ENCODE measurements at places on chromosomes 13 and 19. TPM values are rescaled to one million over a fixed set of nuclear protein-coding genes. Genes with fewer than 3 reads are reported as not detected.

Gene TEX101
- total RNA-seq, result not detected

Gene CACNA1A
- not detected for total RNA-seq

Gene NXNL1
- total RNA-seq, result not detected

Gene ATP8A2
- total RNA-seq, result 0.09 TPM

Gene GRWD1
- total RNA-seq, result 77.3 TPM

Gene CPAMD8
- 1.3 TPM for total RNA-seq

GRCh38 chr19:44603201-44603945 lies 10.0 kb upstream of the IGSF23 start:
- peaks cover 28% of the 10 kb centered on the region for H3K4me1 ChIP-seq
- no peak for DNase-seq
- peak overlapping the region; percentile 34 for H3K27ac ChIP-seq
- no peak overlapping the region for H3K4me3 ChIP-seq

DNA sequence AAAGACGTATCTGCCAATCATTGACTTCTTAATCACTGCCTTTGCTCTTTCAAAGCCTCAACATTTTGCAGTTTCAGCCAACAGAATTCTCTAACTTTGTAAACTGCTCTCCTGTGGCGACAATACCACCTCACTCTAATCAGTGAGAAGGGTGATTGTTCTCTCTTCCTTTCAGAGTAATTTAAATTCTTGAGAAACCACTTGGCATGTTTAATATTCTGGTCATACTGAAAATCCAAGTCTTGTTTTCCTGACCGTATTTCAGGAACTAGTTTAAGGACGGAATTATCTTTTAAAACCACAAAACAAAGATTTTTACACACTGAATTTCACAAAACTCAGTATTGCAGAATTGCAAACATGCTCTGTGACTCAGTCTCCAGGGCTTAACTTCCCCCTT lies 5.2 kb upstream of the CDC16 start:
- H3K36me3 ChIP-seq, result no peaks in the 10 kb centered on the region
- no peaks in the 10 kb centered on the region for H3K4me1 ChIP-seq
- no peaks in the 10 kb centered on the region for H3K27me3 ChIP-seq
- peak overlapping the region; percentile 54 for H3K27ac ChIP-seq

DNA sequence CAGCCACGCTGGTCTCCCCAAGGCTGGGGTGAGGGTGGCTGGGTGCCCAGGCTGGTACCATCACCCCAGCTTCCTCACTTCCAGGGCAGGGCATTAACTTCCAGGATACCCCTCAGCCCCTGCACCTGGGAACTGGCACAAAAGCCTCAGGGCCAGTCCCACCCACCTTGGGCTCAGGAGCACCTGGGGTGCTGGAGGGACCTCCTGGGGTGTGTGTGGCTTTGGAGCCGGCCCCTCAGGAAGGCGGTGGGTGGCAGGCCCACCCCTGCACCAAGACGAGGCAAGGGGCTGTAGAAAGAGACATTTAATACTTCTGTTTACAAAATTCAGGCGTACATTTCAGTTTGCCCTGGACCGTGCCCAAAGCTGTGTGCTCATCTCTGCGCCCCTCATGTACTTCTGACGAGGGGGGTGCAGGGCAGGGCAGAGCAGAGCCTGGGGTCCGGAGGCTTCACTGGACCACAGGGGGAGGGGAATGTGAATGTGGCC lies 16.8 kb downstream of the MPND start:
- 0 out of 2 replicates have a peak, but pooled peaks cover 4% of the 10 kb centered on the region for H3K4me1 ChIP-seq
- H3K36me3 ChIP-seq, result peaks cover 3% of the 10 kb centered on the region
- no peak for DNase-seq
- H3K4me3 ChIP-seq, result no peak overlapping the region

GRCh38 chr19:49333811-49334288 lies 1.4 kb upstream of the CD37 start:
- no peak overlapping the region for H3K4me3 ChIP-seq
- H3K27me3 ChIP-seq, result no peaks in the 10 kb centered on the region
- peak; percentile 12 for DNase-seq
- no peaks in the 10 kb centered on the region for H3K36me3 ChIP-seq
- H3K27ac ChIP-seq, result no peak overlapping the region

- no peaks in the 10 kb centered on the region for H3K36me3 ChIP-seq
- H3K27me3 ChIP-seq, result no peaks in the 10 kb centered on the region
- no peak overlapping the region for H3K27ac ChIP-seq
- H3K4me1 ChIP-seq, result no peaks in the 10 kb centered on the region
- no peak overlapping the region for H3K4me3 ChIP-seq
Measured at GRCh38 chr13:30880856-30881155, 25.3 kb upstream of the MEDAG start.

GRCh38 chr19:57096685-57097361 lies 23.0 kb upstream of the USP29 start:
- H3K36me3 ChIP-seq, result no peaks in the 10 kb centered on the region
- no peaks in the 10 kb centered on the region for H3K4me1 ChIP-seq
- no peak overlapping the region for H3K4me3 ChIP-seq
- no peak for DNase-seq
- no peaks in the 10 kb centered on the region for H3K27me3 ChIP-seq

DNA sequence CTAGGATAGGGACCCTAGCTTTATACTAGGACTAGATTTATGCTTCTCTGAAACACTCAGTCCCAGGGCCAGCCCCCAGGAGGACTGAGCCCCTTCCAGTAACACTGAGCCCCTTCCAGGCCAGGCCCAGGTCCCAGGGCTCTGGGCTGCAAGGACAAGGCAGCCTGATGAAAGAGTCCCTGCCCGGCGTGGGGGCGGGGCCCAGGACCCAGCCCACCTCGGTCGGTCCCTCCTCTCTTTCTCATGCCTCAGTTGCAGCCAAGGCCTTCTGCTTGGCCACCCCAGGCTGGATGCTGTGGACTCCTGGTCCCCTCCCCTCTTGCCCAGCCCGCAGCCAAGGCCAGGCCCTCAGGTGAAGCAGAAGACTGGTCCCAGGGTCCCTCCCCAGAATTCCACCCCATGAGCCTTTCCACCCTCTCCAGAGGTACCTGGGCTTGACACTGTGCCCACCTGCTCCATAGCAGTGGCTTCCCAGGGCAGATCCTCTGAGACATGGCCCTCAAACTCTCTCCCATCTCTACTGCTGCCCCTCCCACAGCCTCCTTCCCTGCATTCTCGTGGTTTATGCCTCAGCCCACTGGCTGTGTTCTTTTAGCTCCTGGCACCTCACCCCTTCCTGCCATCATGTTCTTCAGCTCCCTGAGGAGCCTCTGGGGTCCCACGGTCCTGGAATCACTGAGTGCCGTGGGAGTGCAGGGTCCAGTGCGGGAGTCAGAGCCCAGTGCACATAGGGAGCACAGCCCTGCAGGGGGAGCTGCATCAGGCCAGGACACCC lies 53.6 kb upstream of the C1QTNF9B start:
- no peak overlapping the region for H3K27ac ChIP-seq
- H3K4me3 ChIP-seq, result no peak overlapping the region
- H3K4me1 ChIP-seq, result peaks cover under 1% of the 10 kb centered on the region
- no peaks in the 10 kb centered on the region for H3K36me3 ChIP-seq

- H3K4me3 ChIP-seq, result peak overlapping the region; percentile 100
- H3K27me3 ChIP-seq, result no peaks in the 10 kb centered on the region
- 0 out of 2 replicates have a peak, but pooled peaks cover 3% of the 10 kb centered on the region for H3K36me3 ChIP-seq
- peak overlapping the region; percentile 96 for H3K27ac ChIP-seq
Measured at GRCh38 chr13:50124536-50125303, 109.5 kb downstream of the KCNRG start.

DNA sequence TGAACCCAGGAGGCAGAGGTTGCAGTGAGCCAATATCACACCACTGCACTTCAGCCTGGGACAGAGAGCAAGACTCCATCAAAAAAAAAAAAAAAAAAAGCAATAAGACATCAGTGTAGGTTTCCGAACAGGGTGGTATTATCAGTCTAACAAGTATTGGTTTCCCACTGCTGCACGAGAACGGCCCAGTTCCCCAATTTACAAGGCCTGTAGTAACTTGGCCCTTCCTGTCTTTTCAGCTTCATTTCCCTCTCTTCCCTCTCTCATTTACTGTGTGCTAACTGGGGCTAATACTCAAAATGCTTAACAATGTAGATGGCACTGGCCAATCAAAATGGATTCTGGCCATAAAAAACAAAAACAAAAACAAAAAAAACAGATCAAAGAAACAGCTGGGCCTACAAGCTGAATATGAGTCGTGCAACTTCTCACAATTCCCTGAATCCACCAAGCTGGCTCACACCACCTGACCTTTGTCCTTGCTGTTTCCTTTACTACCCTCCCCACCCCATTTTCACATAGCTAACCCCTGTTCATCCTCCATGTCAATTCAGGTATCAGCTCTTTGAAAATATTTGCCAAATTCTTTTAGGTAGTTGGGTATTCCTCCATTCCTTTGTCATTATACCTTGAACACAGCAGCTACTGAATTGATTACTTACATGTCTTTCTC lies 2.4 kb downstream of the TEX101 start:
- no peaks in the 10 kb centered on the region for H3K36me3 ChIP-seq
- no peak overlapping the region for H3K4me3 ChIP-seq
- peak overlapping the region; percentile 86 for H3K27ac ChIP-seq
- DNase-seq, result peak; percentile 57

DNA sequence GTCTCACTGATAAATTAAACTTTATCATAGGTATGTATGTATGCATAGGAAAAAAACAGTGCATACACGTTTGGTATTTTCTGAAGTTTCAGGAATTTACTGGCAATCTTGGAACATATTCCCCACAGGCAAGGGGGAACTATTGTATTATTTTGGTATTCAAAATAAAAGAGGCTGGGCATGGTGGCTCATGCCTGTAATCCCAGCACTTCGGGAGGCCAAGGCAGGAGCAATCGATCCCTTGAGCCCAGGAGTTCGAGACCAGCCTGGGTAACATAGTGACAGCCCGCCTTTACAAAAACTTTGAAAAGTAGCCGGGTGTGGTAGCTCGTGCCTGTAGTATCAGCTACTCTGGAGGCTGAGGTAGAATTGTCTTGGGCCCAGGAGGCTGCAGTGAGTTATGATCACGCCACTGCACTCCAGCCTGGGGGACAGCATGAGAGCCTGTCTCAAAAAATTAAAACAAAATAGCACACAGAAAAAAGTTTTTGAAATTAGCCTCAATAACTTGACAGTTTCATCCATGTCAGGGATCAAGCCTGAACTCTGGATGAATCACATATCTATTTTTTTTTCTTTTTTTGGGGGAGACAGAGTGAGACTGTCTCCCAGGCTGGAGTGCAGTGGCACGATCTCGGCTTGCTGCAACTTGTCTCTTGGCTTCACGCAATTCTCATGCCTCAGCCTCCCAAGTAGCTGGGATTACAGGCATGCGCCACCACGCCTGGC lies 29.1 kb upstream of the HOMER3 start:
- DNase-seq, result no peak
- H3K4me1 ChIP-seq, result no peaks in the 10 kb centered on the region
- no peaks in the 10 kb centered on the region for H3K36me3 ChIP-seq
- no peaks in the 10 kb centered on the region for H3K27me3 ChIP-seq

DNA sequence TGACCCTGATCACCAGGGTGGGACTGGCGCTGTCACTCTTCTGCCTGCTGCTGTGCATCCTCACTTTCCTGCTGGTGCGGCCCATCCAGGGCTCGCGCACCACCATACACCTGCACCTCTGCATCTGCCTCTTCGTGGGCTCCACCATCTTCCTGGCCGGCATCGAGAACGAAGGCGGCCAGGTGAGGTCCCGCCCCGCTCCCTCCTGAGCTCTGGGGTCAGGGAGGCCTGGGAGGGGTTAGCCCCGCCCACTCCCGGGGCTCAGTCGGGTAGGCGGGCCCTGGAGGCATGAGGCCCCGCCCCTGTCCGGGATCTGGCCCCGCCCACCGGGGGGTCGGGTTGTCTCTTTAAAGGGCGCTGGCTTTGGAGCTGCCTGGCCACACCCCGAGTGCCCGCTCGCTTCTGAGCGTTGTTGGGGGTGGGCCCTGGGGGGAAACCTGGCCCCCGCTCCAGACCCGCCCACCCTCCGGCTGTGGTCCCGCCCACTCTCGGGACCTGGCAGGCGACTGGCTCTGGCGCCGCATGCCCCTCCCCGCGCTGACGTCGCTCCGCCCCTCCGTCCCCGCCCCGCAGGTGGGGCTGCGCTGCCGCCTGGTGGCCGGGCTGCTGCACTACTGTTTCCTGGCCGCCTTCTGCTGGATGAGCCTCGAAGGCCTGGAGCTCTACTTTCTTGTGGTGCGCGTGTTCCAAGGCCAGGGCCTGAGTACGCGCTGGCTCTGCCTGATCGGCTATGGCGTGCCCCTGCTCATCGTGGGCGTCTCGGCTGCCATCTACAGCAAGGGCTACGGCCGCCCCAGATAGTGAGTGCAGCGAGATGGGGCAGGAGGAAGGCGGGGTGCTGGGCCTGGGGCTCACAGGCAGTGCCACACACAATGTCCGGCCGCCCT lies 13.1 kb downstream of the DDX39A start:
- H3K4me3 ChIP-seq, result no peak overlapping the region
- no peaks in the 10 kb centered on the region for H3K27me3 ChIP-seq
- H3K27ac ChIP-seq, result peak overlapping the region; percentile 57
- peak; percentile 69 for DNase-seq
- peaks cover 4% of the 10 kb centered on the region for H3K36me3 ChIP-seq
- no peaks in the 10 kb centered on the region for H3K4me1 ChIP-seq

DNA sequence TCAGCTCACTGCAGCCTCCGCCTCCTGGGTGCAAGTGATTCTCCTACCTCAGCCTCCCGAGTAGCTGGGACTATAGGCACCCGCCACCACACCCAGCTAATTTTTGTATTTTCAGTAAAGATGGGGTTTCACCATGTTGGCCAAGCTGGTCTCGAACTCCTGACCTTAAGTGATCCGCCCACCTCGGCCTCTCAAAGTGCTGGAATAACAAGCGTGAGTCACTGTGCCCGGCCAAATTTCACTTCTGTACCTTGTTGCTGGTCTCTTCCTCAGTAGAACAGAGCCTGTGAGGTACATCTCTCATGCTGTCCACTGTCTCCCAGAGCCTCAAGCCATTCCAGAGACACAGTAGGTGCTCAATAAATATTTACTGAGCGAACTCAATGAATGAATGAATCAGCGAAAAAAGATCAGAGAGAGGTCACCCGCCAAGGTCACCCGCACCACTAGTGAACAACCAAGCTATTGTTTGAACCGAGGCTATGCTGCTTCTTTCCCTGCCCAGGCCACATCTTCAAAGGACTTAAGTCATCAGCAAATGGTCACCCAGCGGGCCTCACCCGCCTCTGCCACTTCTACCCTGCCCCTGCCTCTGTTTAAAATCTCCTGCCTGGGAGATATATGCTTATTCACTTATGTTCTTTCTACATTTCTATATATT lies 9.3 kb downstream of the TMEM143 start:
- H3K27me3 ChIP-seq, result no peaks in the 10 kb centered on the region
- H3K4me3 ChIP-seq, result no peak overlapping the region

GRCh38 chr19:7450243-7451223 lies 38.3 kb downstream of the PEX11G start:
- H3K4me3 ChIP-seq, result no peak overlapping the region
- DNase-seq, result no peak
- H3K27me3 ChIP-seq, result no peaks in the 10 kb centered on the region
- H3K36me3 ChIP-seq, result peaks cover 12% of the 10 kb centered on the region
- no peak overlapping the region for H3K27ac ChIP-seq
